ENCODE measurements at places on chromosomes 1 and 21. TPM values are rescaled to one million over a fixed set of nuclear protein-coding genes. Genes with fewer than 3 reads are reported as not detected.

GRCh38 chr1:156458181-156458503, 42.4 kb downstream of the MEF2D start:
- DNase-seq = no peak

DNA sequence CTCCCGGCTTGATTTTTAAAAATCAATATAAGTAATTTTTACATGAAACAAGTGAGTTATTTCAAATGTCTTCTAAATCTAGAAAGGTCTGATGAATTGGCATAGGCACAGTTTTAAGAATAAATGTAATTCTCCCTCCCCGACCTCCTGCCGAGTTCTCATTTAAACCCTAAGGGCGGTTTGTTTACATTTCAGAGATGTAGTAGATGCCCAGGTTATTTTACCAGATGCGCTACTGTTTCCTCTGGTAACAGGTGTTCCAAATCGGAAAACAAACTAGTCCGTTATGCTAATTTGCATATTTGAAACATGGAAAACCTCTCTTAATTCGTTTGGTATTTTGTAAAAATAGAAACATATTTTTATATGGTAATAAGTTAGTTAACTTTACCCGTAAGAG, 53.8 kb upstream of the CFAP126 start:
- no peak for DNase-seq

- DNase-seq = no peak
These were observed 181.7 kb downstream of the ROR1 start for GRCh38 chr1:63955370-63956145.

- DNase-seq = peak; percentile 75
These were observed 29.3 kb downstream of the SLC66A1 start for GRCh38 chr1:19341201-19342061.

DNA sequence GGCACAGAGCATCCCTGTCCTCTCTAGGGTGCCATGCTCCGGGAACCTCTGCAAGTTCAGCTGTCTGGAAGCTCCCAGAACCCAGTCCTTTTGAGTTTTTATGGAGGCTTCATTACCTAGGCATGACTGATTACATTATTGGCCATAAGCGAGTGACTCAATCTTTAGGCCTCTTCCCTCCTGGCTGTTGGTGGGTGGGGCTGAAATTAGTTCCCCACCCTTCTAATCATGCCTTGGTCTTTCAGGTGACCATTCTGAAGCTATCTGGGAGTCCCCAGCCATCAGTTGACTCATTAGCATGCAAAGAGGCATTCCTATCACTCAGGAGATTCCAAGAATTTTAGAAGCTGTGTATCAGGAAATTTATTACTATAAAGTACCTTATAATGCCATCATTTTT, 46.6 kb downstream of the WLS start:
- DNase-seq = no peak

DNA sequence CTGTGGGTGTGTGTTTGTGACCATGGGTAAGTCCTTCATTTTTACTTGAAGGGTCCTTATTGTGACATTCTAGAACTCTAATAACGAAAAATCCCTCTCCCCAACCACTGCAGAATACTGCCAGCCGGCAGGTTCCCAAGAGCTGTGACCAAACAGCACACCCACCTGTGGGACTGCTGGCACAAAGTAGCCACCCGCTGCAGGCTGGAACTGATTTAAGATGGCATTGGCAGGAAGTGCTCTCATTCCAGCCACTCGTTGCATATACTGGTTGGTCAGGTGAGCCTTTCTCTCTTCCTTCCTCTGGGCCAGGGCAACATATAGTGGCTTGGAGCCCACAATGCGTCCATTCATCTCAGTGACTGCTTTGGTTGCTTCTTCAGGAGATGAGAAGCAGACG, 11.6 kb downstream of the PABPC4 start:
- no peak for DNase-seq

DNA sequence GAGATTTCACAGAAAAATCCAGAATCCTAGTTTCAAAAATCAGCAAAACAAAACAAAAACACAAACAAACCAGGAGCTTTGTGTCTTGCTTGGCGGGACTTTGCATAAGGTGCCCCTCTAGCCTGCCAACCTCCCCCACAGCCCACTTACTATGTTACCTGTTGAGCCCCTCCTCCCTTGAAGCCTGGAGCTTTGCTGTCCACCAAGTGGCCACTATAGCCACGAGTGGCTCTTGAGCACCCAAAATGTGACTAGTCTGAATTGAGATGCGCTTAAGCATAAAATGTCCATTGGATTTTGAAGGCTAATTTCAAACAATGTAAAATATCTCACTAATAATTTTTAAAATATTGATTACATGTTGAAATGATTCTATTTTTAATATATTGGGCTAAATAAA, 12.2 kb downstream of the TFAP2E start:
- DNase-seq = no peak

- DNase-seq = no peak
These were observed 217.9 kb downstream of the NTNG1 start for GRCh38 chr1:107358619-107359327.

DNA sequence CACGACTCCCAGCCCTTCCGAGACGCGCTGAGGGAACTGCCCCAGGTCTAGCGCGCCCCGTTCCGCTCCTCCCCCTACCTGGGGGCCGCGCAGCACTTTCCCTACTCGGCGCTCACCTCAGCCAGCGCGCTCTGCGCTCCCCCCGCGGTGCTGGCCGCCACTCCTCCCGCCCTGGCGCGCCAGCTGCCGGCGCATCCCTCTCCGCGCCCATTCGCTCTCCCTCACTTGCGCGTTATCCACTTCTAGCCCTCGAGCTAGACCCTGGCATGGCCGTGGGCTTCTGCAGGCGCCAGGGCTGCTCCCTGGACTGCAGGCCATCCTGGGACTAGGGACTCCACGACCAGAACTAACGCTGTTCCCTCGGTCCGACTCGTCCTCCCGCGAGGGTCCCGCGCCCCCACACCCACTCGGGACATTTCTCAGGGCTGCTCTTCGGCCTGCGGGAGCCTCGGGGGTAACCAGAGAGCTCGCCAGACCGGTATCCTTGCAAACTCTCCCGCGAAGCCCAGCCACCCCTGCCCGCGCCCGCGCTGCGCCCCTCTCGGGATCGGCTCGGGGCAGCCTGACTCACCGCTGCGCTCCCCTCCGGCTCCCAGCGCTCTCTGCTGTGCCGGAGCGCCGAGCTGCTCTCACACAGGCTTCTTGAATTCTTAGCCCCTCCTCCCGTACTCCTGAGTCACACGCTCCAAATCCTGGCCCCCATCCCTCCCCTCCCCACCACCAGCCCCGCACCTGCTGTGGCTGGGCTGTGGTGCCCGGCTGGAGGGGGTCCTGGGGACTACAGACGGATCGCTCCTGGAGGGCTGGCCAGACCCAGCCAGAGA, at the start of gene NGF:
NGF (minus strand) TSS at position 617 of the 824 bp plus-strand sequence. CDS start 51,454 bp downstream, outside the sequence.
- no peak for DNase-seq

GRCh38 chr21:32523463-32523862, 61.9 kb downstream of the TCP10L start:
- no peak for DNase-seq

- DNase-seq = no peak
These were observed 61.6 kb downstream of the NTPCR start for GRCh38 chr1:233012021-233012420.

GRCh38 chr21:29194342-29194741, 63.9 kb downstream of the MAP3K7CL start:
- no peak for DNase-seq

DNA sequence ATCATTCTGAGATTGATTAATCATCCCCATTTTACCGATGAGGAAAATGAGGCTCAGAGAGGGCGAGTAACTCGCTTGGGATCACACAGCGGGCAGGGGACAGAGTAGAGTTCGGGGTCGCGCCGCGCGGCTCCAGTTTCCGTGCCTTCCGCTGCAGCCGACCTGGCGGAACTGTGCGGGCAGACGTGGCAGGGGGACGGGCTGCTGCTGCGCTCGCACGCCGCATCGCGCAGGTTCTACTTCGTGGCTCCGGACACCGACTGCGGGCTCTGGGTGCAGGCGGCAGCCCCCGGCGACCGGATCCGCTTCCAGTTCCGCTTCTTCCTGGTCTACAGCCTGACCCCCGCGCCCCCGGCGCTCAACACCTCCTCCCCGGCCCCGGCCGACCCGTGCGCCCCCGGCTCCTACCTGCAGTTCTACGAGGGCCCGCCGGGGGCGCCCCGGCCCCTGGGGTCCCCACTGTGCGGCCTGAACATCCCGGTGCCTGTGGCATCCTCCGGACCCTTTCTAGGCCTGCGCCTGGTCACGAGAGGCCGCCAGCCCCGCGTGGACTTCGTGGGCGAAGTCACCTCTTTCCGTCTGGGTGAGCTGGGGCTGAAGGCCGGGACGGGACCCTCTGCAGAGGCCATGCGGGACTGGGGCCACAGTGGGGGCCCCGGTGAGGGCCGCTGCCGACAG, 2.3 kb downstream of the LDLRAD2 start:
- no peak for DNase-seq

DNA sequence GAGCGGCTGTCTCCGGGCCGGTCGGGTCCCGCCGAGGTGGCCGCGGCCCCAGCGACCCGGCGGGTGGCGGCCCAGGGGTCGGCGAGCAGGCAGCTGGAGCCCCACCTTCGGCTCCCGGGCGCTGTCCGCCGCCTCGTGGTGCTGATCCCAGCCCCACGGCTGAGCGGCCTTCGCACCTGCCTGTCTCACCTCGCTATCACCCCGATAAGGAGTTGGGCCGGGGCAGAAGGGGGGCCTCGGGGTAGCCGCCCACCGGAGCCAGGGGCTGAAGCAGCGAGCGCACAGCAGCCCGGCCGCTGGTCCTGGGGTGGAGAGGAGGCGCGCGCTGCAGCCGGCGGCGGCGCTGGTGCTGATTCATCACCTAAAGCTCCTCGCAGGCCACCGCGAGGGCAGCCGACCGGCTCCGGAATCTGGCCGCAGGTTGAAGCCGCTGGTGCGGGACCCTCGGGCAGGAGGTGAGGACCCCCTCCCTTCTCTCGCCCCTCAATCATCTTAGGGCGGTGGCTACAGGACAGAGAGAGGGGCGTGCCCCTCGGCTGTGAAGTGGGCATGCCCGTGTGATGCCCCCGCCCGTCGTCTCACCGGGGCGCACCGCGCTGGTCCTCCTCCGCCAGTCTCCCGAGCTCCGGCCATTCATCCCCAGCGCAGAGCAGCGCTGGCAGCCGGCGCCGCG, 575 bp downstream of the TRIM67 start:
- no peak for DNase-seq

DNA sequence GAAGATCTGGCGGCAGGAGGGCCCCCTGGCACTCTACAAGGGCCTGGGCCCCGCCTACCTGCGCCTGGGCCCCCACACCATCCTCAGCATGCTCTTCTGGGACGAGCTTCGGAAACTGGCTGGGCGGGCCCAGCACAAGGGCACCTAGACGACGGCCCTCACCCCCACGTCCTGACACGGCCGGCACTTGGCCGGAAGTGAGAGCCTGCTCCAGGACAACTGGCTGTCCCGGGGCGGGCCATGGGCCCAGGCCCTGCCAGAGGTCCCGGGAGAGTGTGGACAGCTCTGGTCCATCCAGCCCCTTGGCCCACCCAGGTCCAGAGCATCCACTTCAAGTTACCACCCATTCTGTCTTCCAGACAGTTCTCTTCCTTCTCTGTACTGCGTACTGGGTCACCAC, 3.0 kb upstream of the TMEM82 start:
- no peak for DNase-seq

DNA sequence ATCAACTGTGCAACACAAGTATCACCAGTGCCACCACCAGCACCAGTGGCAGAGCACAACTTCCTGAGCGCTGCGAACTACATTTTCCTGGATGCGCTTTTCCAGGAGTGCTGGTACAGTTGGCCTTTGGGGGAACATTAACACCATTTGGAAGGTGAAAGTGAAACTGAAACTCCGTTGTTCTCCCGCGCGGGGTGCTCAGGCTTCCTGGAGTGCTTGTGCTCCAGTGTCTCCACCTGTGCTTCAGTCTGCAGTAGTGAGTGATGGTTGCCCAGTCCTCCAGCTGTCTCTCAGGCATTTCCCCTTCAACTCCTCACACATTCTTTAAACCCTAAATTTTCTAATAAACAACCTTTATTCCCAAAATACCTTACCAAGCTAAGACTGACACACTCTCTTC, 187.8 kb downstream of the LRRIQ3 start:
- DNase-seq = no peak

DNA sequence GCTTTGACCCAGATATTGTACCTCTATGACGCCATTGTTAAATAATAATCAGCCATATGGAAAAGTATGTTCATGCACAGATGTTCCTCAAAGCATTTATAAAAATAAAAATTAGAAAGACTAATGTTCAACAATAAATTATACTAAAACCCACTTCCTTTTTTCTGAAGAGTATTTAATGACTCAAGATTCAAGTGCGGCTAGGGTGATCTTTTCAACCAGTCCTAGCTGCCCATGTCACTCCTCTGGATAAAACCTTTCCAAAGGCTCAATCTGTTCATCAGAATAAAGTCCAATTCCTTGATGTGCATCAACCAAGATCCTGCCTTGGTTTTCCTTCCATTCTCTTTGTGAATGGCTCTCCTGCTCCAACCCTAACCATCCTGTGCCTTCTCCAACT, 292.0 kb downstream of the VAV3 start:
- DNase-seq = no peak

- DNase-seq = no peak
These were observed 179.9 kb downstream of the DENND1B start for GRCh38 chr1:197595304-197595904.

DNA sequence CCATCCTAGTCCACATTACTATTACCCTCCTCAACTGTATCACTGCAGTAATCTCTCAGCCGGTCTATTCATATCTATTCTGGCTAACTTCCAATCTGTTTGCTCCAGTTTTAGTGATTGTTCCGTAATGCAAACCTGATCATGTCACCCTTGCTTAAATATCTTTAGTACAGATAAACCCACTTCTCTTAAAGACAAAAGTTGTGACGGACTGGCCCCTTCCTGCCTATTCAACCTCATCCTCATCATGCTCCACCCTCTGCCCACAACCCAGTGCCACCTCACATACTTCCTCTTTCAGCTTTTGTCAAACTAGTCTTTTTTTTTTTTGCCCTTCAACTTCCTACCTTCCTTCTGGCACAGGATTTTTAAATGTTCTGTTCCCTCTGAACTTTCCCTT, 2.8 kb upstream of the C1orf162 start:
- peak; percentile 39 for DNase-seq

DNA sequence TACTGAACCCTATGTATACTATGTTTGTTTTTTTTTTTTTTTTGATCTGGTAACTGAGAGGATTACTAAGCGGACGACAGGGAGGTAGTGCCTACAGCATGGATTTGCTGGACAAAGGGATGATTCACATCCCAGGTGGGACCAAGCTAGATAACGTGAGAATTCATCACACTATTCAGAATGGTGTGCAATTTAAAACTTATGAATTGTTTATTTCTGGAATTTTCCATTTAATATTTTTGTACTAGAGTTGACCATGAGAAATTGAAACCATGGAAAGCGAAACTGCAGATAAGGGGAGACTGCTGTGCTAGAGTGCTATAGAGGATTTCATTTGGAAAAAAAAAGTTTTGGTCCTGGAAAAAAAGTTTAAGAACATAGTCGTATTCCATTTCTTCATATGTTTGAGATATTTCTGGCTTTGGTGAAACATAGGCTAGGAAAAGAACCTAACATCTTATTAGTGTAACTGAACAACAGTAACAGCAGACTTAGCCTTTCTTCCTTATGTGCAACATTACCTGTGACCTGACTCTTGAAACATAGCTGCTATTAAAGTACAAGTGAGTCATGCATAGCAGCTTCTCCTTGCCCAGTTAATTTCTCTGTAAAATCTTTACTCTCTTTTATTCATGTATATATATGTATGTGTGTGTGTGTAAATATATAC, 202.5 kb downstream of the FGGY start:
- no peak for DNase-seq

The NBPF14 gene
- total RNA-seq = 12.1 TPM

The ERICH3 gene
- total RNA-seq = not detected

The SPRR2E gene
- not detected for total RNA-seq

The ANKRD35 gene
- total RNA-seq = 0.05 TPM

The IRF6 gene
- 0.15 TPM for total RNA-seq

The MYOC gene
- total RNA-seq = not detected

The PPM1J gene
- not detected for total RNA-seq

The PAPPA2 gene
- total RNA-seq = 0.05 TPM

The CCDC185 gene
- not detected for total RNA-seq

Measured in activated T-cell treated with anti-CD3 and anti-CD28 coated beads, Interleukin-2, amount 50 U/mL, for 4 hours (primary cell).